GM03348 (cell line): ENCODE measurements at places on chromosomes 1 and 21.
A peak's percentile ranks its signal among the peaks of the same experiment; 100 is the strongest.

GRCh38 chr21:43574741-43575472 is 84.4 kb downstream of the HSF2BP start:
- no peak for DNase-seq

GRCh38 chr1:101122452-101123166 is 97.0 kb upstream of the DPH5 start:
- DNase-seq = no peak

GRCh38 chr1:11341901-11342552 is 69.0 kb downstream of the UBIAD1 start:
- DNase-seq = no peak

- no peak for DNase-seq
Measured at GRCh38 chr1:178652506-178653490, 72.2 kb upstream of the RALGPS2 start.

DNA sequence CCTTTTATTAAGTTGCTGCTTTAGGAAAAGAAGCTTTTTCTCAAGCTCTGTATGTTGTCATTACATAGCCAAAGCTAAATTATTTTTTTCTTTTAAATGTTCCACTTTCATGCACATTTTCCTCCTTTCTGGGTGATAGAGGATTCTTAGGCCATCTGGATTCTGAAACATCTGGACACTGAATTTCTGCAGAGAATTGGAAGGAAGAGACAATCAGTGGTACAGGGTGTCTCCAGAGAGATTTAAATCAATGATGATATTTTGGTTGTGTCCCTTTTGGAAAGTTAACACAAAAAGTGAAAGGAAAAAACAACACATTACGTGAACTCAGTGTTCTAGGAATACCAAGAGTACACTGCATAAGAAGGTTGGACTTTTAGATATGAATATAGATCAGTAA is 211.4 kb upstream of the PKN2 start:
- DNase-seq = no peak

DNA sequence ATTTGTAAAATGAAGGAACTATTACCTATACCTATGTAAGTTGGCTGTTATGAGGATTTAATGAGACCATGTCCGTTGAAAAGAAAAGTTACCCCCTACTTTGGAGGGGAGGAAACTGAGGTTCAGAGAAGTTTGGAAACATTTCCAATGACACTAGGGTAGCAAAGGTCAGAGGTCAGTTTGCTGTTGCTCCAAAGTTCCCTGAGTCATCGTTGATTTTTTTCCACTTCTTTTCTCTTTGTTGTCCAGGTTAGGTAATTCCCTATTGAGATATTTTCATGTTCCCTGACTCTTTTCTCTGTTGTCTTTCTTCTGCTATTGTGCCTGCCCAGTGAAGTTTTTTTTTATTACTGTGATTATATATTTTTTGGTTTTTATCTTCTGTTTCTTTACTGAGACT is 213.8 kb upstream of the C1orf174 start:
- no peak for DNase-seq

DNA sequence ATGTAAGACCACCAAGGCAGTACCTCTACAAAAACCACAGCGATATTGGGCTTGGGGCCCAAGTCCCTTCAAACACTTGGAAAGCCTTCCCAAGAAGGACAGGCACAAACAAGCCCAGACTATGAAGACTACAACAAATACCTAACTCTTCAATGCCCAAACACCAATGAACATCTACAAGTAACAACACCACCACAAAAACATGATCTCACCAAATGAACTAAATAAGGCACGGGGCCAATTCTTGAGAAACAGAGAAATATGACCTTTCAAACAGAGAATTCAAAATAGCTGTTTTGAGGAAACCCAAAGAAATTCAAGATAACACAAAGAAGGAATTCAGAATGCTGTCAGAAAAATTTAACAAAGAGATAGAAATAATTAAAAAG is 86.8 kb downstream of the COL24A1 start:
- no peak for DNase-seq

GRCh38 chr1:7831458-7831857 is 21.4 kb downstream of the UTS2 start:
- DNase-seq = no peak

DNA sequence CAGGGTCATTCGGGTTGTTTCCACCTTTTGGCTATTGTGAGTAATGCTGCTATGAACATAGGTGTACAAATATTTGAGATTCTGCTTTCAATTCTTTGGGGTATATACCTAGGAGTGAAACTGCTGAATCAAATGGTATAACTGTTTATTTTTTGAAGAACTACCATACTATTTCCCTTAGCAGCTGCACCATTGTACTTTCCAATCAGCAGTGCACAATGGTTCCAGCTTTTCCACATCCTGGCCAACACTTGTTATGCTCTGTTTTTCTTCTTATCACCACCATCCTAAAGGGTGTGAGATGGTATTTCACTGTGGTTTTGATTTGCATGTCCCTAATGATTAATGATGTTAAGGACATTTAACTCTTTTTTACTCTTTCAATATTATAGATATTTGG is 3.6 kb upstream of the ABCA4 start:
- DNase-seq = no peak

- DNase-seq = peak; percentile 91
Measured at GRCh38 chr1:109201123-109201703, 12.5 kb upstream of the SARS1 start.

DNA sequence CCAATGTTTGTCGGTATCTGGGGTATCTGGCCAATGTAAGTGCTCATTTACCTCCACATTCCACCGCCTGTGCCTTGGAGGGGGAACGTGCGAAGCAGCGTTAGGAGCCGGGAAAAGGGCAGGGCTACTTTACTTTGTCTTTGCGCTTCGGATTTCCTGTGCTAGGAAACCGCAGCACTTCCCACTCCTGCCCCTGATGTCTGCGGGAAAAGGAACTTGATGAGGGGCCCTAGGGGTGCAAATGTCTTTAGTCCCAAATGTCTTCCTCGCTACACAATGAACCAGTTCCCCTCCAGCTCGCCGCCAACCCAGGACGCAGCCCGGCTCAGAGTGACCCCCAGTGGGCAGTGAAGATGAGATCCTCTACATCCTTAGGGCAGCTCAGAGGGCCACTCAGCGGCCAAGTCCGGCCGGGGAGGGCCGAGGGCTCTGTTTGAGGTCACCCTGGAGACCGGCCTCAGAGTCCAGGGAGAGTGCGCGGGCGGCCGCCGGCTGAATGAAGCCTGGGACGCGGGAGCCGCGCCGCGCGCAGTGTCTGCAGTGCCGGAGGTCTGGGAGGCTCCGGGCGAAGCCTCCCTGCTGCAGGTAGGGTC is at the start of gene DYNLT5:
DYNLT5 (plus strand) TSS at position 460 of the 593 bp plus-strand sequence. CDS start 2,200 bp downstream, outside the sequence.
- DNase-seq = peak; percentile 81

- no peak for DNase-seq
Measured at GRCh38 chr21:45537111-45537745, 5.0 kb downstream of the SLC19A1 start.

GRCh38 chr1:228801068-228801467 is 65.8 kb downstream of the RHOU start:
- no peak for DNase-seq

DNA sequence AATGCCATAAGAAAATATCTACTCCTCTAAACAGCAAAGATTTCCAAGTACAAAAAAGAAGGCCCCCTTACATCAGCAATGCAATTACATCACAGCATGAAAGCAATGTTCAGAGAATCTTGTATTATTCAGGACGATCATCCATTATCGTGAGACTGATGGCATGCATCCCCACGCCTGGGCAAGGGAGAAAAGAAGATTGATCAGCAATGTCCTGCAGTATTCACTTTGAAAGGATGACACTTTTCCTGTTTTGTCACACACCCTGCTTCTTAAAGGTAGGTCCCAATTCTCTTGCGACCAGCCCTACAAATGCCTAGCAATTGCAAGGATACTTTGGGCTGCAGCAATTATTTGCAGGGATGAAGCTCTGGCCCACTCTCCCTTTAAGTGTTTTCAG is 108.7 kb downstream of the TOMM20 start:
- no peak for DNase-seq

- no peak for DNase-seq
Measured at GRCh38 chr1:63323865-63324778, 1.8 kb downstream of the FOXD3 start.

DNA sequence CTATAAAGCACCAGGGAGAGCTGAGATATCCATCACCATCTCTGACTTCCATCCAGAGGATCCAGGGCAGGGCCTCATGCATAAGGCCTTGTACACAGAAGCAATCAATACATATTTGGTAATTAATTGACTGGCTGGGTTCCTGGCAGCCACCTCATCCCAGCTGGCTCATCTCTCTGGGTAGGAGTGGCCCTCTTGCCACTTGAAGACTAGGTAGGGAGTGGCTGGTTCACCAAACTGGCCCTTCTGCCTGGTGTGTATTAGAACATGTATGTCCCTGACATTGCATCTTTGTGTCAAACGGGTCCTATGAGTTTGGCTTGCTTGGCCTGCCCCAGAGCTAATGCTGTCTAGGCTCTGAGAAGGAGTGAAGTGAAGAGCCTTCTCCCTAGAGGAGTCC is 11.8 kb downstream of the NUAK2 start:
- DNase-seq = no peak

DNA sequence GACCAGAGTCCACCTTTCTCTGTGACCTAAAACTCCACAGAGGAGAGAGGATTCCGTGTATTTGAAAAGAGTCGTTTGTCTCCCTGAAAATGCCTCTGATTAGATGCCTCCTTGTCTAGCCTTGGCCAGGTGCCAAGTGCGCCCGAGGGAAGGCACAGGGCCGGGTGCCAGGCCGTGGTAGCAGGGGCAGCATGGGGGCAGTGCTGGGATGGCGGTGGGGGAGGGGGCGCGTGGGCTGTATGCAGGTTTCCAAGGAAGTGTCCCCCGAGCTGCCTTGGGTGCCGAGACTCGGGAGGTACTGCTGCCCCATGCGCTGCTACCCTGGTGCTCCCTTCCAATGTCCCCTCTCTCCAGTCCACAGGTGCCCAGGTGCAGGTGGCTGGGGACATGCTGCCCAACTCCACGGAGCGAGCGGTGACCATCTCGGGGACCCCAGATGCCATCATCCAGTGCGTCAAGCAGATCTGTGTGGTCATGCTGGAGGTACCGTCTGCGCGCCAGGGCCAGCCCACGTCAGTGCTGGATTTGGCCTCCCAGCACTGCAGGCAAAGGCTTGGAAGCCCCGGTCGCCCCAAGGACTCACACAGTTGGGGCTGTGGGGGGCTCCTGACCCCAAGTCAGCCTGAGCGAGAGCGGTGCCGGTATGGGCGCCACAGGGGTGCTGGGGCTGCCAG is 70.9 kb upstream of the COL6A1 start:
- no peak for DNase-seq

DNA sequence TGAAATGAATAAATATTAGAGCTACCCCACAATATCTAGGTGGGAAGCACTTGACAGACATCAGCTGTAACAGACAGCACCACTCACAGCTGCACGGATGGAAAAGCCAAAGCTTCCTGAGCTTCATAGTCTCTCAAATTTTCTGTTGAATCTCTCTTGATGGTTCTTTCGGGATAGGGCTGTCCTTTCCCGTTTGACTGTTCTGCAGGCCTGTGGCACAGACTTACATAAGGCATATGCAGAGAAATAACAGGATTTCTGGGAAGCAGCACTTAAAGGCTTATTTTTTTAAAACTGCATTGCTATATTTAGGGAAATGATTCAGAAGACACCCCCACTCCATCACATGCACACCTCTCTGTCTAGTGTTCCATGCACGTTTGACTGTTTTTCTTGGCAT is 77.5 kb downstream of the ZNF648 start:
- DNase-seq = no peak

- DNase-seq = peak; percentile 58
Measured at GRCh38 chr1:114756949-114757454, 782 bp downstream of the CSDE1 start.

DNA sequence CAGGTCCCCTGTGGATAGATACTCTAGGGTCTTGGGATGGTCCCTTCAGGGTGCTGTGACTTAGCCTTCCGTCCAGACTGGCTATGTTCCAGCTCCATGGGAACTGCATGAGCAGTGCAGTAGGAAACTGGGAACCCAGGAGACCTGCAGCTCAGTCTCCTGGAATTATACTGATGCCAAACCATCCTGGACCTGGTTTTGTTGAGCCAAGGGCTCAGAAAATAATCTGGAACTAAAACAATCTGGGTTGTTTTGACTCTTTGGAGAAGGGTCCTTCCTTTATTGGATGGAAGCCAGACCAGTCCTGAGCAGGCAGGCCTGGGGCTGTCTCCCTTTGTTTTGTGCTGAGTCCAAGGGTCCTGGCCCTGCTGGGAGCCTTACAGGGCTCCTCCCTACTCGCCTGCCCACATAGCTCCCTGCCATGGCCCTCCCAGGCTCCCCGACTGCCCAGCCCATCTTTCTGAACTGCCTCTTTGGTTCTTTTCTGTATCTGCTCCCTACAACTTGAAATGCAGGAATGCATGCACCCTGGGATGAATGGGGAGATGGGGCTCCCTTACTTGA is 1.2 kb downstream of the IPO13 start:
- peak; percentile 33 for DNase-seq

- peak; percentile 56 for DNase-seq
Measured at GRCh38 chr21:34530261-34530660, 18.3 kb upstream of the KCNE1 start.

GRCh38 chr1:92464588-92465255 is 22.0 kb downstream of the GFI1 start:
- no peak for DNase-seq

- no peak for DNase-seq
Measured at GRCh38 chr1:2788506-2789163, 12.9 kb downstream of the TTC34 start.

DNA sequence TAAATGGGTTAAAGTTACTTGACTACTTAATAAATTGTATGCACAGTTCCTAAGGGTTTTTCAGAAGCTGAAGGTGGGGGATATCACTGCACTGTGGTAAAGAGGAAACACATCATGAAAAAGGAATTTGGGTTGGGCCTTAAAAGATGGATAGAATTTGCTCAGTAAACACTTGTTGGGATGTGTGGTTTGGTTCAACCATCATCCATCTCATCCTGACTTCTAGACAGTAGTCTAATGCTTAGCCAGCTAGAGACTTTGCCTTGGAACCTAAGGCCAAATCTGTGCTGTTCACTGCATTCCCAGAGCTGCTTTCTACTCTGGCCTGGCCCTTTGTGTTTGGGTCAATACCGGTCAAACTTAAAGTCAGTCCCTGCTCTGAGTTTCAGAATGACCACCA is 30.6 kb downstream of the LY9 start:
- DNase-seq = no peak

DNA sequence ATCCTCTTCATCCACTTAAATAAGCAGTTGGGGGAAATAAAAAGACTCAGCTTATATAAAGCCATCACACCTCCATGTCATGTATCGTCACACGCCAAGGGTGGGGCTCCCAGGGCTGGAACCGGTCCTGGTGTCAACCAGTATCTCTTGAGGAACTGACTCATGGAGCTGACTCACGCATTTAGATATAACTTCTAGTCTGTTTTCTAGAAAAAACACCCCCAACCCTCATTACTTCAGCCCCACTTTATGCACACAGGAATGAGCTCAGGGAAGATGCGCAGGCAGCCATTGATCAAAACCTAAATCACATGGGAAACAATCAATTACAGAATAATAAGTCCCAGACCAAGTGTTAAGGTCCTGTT is 6.9 kb upstream of the IL22RA1 start:
- peak; percentile 77 for DNase-seq
